ENCODE measurements at places on chromosomes 12 and 14.

- no peak for DNase-seq
Measured at GRCh38 chr12:113065126-113066007, 8.8 kb downstream of the DTX1 start.

DNA sequence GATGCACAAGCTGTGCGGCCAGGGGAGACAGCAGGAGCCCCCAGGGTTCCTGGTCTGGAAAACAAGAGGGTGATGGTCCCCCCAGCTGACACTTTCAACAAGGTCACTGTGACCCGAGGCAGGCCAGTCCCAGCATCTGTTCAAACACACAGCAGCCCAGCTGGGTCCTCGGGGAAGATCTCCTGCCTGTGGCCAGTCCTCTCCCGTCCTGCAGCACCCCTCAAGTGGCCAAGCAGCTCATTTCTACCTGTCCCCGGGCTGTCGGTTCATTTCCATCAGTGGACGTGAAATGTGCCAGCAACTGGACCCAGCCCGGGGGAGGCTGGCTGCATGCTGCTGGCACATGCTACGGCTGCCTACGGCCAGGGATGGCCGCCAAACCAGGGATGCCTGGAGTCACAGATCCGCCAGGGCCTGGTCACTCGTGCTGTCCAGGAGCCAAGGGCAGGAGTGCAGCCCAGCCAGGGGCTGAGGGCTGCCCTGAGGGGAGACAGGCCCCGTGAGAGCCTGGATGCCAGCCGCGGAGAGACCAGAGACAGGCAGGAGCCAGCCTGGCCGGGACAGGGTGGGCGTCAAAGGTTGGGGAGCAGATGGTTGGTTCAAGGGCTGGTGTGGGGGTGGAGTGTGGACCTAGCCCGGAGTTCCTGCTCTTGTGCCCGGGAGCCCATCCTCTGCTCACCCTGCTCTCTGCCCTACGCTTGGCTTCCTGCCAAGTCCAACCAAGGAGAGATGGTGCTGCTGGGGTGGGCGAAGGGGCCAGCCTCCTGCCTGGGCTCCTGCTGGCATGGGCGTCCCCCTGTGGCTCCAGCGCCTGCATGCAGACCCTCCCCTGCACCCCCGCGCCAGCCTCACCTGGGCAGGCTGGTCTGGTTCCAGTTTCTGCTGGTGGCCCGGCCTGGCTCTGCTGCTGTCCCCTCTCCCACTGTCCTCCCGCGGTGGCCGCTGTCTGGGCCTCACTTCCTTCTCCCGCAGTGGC, 143.8 kb downstream of the ADGRD1 start:
- DNase-seq: no peak

- no peak for DNase-seq
Measured at GRCh38 chr12:59044791-59045190, 124.5 kb upstream of the LRIG3 start.

DNA sequence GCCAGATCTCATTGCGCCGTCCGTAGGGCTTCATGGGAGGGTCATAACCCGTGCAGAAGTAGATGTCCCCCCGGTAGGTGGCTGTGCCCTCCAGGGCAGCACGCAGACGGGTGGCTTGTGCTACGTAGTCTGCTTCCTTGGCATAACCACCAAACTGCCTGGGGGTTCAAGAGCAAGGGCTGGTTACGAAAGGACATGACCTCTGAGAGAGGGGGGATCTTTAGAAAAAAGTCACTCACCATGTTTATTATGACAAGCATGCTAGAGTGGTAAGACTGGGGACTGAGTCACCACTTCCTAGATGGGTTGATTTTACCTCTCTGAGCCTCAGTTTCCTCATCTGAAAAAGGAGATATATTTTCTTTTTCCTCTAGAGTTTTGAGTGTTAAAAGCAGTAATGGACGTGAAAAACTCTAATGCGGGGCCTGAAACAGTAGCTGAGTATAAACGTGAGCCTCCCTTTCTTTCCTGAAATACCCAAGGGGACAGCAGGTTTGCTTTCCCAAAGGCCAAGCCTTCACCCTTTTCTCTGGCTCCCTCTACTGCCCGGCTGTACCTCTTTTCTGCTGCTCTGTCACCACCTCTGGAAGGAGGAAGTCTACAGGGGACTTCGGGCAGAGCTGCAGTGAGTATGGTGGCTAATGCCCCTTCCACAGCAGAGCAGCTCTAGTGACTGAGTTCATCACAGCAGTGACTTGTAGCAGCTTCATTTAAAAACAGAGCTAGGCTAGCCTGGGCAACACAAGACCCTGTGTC, 23.5 kb upstream of the GPRC5D start:
- DNase-seq: peak; percentile 55
